ENCODE measurements at places on chromosomes 3 and 15.

- no peak for DNase-seq
Observed at GRCh38 chr3:63878394-63879060, 14.9 kb downstream of the ATXN7 start.

DNA sequence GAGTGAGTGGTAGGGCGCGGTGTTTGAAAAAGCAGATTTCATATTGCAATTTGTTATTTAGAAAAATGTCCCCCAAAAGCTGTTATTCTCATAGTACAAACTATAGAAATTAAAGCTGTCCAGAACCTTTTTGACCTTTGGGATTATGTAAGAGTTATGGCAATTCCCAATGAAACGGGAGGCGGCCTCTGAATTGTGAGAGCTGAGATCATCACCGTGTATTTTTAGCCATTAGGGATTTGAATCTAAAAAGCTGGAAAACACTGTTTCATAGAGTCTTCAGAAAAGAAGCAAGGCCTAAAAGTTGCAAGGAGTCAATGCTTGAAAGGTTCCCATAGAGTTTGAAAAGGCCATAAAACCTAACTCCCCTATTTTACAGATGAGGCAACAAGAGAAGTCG lies 38.6 kb upstream of the SLC25A26 start:
- DNase-seq, result peak; percentile 5

GRCh38 chr3:53161450-53161819 lies 426 bp downstream of the PRKCD start:
- no peak for DNase-seq

- no peak for DNase-seq
Observed at GRCh38 chr3:141610939-141611338, 124.1 kb downstream of the RASA2 start.

DNA sequence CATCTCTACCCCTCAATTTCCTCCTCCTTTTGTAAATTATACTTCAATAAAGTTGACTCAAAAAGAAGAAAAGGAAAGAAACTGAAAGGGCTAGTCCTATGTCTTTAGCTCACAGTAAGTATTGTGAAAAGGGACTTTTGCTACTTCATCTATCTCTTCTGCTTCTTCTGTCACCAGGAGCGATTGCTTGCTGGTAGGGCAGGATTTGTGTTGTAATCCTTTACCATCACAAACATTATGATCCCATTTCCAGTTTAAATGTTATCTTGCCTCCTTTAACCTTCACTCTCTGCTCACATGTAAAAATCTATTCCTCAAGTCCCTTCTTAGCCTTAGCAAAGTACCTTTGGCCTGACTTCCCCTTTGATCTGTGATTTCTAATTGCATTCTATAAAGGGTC lies 537.1 kb downstream of the AGBL1 start:
- no peak for DNase-seq

GRCh38 chr15:98805434-98806274 lies 157.3 kb downstream of the IGF1R start:
- no peak for DNase-seq

DNA sequence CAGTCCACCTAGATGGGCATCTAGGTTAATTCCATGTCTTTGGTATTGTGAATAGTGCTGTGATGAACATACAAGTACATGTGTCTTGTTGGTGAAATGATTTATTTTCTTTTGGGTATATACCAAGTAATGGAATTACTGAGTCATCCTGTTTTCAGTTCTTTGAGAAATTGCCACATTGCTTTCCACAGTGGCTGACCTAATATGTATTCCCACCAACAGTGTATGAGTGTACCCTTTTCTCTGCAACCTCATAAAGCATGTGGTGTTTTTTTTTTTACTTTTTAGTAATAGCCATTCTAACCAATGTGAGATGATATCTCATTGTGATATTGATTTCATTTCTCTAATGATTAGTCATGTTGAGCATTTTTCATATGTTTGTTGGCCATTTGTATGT lies 86.0 kb upstream of the NDN start:
- DNase-seq, result no peak

GRCh38 chr3:120858521-120858920 lies 49.5 kb upstream of the STXBP5L start:
- DNase-seq, result no peak

GRCh38 chr3:178520451-178520850 lies 15.8 kb upstream of the KCNMB2 start:
- peak; percentile 50 for DNase-seq

GRCh38 chr3:69542805-69543429 lies 157.0 kb upstream of the FRMD4B start:
- DNase-seq, result no peak

- no peak for DNase-seq
Observed at GRCh38 chr15:50860824-50861223, 47.7 kb upstream of the AP4E1 start.

DNA sequence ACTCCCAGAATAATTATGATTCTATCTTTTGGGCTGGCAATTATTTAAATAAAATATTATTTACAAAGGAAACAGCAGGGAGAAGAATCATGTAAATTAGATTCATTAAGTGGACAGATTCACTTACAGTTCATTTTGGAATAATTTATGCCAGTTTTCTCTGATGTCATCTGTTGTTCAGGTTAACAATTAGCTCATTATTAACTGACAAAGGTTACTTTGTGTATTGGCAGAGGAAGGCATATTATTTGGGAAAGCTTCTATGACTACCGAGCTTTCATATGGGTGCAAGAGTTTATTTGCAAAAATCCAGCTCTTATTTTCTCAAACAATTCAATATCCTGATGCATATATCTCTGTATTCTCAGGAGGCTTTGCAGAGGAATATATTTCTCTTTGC lies 224.4 kb downstream of the CHST2 start:
- DNase-seq, result no peak

GRCh38 chr3:171178714-171179113 lies 152.2 kb upstream of the SLC2A2 start:
- DNase-seq, result no peak

DNA sequence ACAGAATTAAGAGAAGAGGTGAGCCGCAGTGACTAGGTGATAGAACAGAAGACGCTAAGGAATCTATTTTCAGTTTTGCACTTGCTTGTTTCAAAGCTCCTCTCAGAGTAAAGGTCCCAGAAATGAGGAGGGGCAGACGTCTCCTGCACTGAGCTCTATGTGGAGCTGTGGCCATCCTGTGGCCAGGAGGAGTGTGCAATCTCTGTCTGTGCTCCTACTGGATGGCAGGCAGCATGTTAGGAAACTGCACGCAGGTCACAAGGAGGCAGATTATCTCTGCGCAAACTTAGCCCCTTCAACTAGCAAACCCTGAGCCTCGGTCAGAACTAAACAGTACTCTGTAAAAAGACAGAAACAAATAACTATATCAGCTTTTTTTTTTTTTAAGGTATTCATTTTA lies 31.1 kb upstream of the PPIB start:
- DNase-seq, result no peak

DNA sequence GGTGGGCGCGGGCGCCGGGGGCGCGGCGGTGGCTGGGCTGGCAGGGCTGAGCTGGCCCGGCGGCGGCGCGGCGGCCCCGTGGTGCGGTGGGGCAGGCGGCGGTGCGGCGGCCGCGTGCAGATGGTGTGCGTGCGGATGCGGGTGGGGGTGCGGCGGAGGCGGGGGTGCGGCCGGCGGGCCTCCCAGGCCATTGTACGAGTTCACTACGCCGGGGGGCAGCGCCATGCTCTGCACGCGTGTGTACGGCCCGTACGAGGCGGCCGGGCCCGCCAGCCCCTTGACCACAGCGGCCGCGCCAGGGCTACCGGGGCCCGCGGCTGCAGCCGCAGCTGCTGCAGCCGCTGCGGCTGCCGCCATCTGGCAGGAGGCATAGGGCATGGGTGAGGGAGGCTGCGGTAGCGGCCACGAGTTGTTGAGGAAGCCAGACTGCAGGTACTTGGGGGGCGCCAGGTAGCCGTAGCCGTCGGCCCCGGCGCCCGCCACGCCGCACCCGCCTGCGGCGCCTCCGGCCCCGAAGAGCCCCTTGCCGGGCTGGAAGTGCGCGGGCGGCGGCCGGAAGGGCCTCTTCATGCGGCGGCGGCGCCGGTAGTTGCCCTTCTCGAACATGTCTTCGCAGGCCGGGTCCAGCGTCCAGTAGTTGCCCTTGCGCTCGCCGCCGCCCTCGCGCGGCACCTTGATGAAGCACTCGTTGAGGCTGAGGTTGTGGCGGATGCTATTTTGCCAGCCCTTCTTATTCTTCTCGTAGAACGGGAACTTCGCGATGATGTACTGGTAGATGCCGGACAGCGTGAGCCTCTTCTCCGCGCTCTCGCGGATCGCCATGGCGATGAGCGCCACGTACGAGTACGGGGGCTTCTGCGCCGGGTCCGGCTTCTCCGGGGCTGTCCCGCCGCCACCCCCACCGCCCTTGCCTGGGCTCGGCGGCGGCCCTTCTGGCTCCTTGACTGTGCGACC lies 951 bp downstream of the FOXL2 start:
- DNase-seq, result peak; percentile 39

- peak; percentile 76 for DNase-seq
Observed at GRCh38 chr3:25648107-25648535, 16.6 kb downstream of the TOP2B start.

GRCh38 chr3:146052791-146053310 lies 108.1 kb downstream of the PLOD2 start:
- no peak for DNase-seq

- DNase-seq, result peak; percentile 41
Observed at GRCh38 chr3:111237946-111238345, 166.3 kb downstream of the NECTIN3 start.

GRCh38 chr3:181718987-181719911 lies 7.5 kb downstream of the SOX2 start:
- no peak for DNase-seq

GRCh38 chr3:7428206-7428718 lies 567.3 kb downstream of the GRM7 start:
- DNase-seq, result no peak

DNA sequence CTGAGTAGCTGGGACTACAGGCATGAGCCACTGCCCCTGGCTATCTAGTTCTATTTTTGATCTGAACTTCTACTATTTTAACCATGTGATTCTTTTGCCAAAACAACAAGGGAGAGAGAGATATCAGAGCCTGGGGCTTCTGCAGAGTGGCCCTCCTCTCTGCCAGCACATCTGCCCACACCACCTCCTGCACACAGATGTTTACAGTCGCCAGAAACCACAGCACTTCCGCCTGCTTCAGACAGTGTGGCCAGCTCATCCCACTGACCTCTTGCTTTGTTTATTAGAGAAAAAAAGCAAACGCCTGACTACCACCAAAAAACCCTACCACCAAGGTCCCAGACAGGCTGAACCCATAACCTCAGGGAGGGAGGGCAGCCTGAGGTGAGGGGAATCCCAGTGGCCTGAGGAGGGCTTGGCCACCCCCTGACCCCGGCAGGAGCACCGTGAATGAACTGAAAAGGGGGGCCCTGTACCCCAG lies 85.9 kb upstream of the ABHD2 start:
- peak; percentile 46 for DNase-seq

GRCh38 chr3:187490366-187490765 lies 122.2 kb downstream of the RTP4 start:
- DNase-seq, result peak; percentile 16

DNA sequence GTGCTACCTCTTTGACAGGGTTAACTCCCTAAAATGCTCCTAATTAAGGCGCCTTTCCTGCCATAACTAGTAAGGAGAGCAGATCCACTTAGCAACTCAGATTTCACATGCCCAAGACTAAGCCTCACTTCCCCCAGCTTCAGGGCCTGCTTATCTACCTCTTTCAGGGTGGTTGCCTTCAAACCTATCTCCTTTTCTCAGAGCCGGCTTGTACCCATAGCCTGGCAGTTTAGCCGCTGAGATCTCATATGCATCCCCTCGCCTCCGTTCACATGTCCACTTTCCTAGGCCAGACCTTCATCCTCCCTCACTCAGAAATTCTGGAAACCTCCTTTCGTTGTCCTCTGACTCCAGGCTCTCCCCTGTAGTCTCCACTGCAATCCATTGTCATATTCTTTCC lies 1.0 kb upstream of the FSTL1 start:
- no peak for DNase-seq

GRCh38 chr15:66025015-66025452 lies 155.7 kb downstream of the RAB11A start:
- peak; percentile 31 for DNase-seq

DNA sequence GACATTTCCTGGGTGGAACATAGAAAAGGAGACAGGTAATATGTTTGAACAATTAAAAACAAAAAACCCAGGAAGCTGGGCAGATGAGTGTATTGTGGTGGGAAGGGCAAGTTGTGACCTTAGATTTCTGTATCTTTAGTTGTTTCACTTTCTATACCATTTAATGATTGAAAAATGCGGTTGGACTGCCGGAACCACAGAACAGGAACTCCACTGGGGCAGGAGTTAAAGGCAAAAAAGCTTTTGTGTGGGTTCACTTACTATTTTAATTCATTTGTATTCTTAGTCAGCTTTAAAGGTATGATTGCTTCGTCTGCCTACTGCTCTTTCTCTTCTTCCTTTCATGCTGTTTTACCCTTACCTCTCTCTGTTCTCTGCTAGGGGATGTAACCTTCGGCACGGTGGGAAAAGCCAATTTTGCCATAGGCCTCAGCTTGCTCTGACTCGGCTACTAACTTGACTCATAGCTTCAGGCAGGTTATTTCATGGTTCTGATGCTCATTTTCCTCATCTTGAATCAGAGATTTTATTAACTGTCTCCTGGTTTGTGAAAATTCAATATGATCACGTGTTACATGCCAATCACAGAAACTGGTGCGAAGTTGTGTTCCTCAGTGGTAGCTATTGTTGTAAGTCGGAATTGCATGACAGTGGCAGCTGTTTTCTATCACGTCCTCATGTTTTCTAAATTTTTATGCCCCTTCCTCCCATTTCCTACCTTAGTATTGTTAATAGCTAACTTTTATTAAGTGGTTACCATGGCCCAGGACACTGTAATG lies 1.6 kb upstream of the MCTP2 start:
- no peak for DNase-seq

GRCh38 chr3:170657312-170657711 lies 71.4 kb upstream of the SLC7A14 start:
- no peak for DNase-seq

- peak; percentile 37 for DNase-seq
Observed at GRCh38 chr3:101813817-101814440, 34.9 kb downstream of the NXPE3 start.

DNA sequence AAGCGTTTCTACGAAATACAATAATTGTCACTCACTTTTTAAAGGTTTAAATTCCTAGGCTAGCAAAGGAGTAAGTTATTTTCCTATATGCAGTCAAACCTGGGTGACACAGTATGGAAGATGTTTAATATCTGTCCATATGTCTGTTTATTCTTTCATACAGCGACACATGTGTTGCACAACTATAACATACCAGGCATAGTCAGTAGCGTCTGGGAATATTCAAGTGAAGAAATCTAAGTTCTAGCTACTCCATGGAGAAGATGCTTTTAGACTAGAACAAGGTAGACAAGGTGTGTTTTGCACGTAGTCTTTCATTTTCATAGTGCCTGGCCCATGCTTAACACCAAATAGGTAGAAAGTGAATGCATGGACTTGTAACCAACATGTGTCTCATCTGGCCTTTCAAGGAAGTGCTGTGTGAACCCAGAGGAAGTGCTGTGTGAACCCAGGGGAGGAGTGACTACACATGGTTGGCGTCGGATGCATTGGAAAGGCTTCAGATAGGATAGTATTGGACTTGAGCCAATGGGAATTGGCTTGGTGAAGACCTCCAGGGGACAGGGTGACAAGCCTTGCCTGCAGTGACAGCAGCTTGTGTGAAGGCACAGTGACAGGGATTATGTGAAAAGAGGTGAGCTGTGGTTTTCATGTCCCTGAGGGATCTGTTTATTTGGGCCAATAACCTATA lies 267.0 kb downstream of the PTPRG start:
- no peak for DNase-seq

Data from fibroblast of upper back skin (primary cell).